Mesothelial cell of epicardium (in vitro differentiated cells): ENCODE measurements at places on chromosomes 1 and 21.

GRCh38 chr1:145936247-145936646, 9.0 kb upstream of the RBM8A start:
- DNase-seq: no peak

DNA sequence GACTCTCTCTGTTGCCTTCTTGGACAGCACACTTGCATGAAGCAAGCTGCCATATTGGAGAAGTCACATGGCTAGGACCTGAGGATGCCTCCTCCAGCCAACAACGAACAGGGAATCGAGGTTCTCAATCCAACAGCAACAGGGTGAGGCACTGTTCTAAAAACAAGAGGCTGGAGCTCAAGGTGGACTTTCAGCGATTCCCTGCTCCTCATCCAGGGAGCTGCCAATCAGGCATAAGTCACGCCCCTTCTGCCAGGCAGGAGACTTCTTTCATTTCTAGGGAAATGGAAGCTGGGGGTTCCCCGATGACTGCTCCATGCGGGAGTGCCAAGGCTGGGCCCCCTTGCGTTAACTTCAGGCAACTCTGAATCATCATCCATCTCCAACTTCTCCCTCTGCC, 22.7 kb upstream of the IFNAR1 start:
- DNase-seq: no peak

GRCh38 chr21:40796464-40796863, 50.5 kb downstream of the DSCAM start:
- no peak for DNase-seq

DNA sequence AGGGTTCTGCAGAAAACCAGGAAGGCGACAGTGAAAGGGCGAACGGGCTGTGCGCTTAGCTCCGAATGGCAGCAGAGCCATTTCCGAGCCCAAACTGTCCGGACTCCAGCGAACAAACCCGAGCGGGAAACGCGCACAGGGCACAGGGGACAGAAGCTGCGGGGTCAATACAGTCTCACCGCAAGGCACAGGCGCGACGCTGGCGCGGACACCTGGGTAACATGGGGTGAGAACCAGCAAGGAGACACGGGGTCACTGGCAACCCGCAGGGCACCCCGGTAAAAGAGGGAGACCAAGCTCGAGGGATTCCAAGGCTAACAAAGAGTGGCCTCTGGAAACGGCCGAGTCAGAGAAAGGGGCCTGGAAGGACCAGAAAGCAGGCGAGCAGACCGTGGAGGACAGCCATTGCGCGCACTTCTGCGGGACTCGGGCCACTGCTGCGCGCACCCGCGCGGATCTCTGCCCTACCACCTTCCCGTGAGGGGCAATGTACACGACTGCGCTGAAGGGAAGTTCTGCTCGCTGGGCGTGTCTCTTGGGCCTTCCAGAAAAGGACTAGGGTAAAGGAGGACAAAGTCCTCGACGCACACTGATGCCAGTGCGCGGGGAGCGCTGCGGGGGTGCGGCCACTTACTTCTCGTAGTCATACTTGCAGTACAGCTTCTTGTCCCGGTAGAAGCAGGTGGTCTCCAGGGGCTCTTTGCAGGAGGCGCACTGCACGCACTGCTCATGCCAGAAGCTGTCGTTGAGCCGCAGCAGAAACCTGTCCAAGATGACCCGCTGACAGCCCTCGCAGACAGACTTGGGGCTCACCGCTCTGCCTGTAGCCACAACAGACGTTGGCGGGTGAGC, 3.8 kb downstream of the LMX1A start:
- no peak for DNase-seq

GRCh38 chr1:28577738-28578536, 14.1 kb upstream of the RAB42 start:
- DNase-seq: no peak

DNA sequence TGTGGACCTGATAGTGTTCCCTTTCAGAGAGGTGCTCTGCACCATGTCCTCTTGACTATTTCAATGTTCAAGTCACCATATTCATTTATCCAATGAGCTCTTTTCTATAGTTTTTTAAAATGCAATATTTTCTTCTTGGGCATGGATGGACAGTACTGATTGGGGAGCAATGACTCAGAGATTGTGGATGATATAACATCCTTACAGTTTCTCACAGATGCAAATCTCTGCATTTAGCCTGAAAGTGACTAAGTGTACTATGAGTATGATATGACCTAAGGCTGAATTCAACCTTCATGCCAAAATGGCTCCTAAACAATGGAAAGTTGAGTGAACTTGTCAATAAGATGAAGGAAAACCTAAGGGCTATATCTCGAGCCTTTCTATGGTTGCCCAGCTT, 36.5 kb downstream of the C4BPA start:
- DNase-seq: no peak

DNA sequence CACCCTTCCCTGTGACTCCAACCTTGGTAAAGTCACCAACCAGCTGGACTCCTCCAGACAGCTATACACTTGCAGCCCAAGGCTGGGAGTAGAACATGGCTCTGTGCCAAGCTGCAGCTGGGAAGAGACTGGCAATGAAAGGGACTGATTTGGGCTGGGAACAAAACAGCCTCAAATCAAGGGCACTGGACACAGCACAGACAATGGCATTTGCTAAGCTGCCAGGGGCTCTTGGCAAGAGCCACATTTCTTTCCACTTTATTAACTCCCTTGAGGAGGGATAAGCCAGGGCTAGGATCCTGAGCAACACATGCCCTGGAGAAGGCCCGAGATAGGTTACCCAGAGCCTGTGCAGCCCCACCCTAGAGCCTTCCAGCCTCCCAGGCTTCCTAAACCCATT, 12.0 kb downstream of the SYT11 start:
- no peak for DNase-seq

DNA sequence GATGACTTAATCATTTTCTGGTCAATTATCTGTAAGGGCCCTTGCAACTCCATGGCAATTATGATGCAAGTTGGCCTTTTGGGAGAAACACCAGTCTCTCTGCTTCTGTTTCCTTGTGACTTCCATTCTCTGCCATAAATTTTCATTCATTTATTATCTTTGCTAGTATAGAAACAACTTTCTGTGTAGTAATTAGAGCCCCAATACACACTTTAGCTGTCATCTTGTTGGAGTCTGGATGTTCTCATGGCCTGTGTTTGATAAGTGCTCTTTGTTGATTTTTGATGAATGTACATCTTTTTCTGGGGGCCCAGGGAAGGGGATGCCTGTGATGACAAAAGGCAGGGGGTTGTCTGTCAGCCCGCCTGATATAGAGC, 22.4 kb downstream of the PROX1 start:
- DNase-seq: no peak

- DNase-seq: no peak
These were observed 366.5 kb downstream of the SIPA1L2 start for GRCh38 chr1:232263452-232263851.

DNA sequence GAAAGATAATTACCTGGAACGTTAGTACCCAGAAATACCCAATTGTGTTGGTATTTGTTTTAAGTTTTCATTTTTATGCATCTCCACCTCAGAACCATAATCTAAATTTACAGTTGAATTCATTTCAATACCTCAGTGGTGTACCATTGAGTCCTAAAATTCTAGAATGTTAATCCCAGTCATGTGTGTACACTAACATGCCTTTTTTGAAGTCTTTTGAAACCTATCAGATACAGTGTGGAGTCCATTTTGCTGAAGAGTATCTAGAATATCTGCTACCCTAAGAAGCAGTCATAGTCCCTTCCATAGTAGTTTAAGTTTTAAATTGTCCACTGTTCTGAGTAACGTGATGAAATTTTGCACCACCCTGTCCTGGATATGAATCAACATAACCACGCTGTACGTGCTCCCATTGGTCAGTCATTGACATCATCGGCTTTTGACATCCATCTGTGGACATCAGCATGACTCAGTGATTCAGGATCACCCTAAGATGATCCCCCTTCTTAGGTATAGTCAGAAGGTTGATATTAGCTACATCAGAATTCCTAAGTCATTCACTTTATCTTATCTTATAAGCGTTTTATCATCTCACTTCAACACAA, 7.5 kb upstream of the ASH1L start:
- no peak for DNase-seq

DNA sequence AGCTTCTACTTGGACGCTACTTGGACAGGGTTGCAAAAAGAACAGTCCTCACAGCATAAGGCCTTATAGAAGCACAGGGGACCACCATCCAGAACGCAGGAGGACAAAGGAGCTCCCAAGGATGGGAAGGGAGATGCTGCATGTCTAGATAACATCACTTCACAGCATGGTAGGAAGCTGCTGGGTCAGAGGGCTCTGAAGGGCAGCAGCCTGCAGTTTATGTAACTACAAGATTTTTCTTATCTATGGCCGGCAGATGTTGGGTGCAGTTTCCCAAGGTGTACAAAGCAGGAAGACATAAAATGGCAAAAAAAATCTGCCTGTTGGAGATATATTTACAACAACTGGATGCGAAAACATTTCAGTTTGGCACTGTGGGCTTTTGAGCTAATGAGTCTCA, 45.3 kb upstream of the SLC5A9 start:
- no peak for DNase-seq

DNA sequence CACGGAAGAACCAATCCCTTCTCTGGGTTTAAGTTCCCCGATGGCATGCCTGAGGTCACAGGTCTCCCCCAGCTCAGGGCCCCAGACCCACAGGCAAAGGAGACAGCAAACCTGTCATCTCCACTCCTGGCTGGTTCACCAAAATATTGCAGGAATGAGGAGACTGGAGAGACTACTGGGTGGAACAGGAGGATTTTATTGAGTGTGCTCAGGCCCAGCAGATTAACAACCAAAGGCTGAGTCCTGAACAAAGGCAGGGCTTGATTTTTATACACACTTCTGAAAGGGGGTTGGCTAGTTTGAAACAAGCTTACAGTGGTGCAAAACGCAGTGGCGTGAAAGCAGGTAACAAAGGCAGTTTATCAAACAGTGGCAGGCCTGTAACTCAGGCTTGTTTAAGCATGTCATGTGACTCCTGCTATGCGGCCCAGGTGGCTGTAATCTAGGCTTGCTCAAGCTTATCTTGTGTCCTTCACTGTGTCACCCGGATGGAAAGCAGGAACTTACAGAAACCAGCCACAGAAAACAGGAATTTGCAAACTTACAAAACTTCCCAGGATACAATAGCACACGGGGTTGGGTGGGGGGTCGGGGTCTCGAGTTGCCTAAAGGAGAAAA, 27.4 kb upstream of the KCNJ15 start:
- DNase-seq: no peak

DNA sequence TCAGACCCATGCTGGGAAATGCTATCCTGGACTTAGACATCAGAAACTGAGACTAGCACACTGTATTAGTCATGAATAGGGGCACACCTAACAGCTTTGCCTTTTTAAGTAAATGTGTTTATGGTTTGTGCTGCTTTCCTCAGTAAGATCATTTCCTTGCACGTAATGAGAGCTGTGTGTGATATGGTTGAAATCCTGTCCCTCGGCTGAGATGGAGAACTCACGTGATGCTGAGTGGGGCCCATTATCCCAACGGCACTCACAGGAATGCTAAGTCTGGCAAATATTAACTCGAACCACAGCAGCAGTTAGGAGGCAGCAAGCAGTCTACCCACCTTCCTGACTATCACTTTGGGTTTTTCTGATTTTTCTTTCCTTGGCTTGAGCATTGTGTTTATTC, 38.2 kb downstream of the BCL9 start:
- DNase-seq: no peak

DNA sequence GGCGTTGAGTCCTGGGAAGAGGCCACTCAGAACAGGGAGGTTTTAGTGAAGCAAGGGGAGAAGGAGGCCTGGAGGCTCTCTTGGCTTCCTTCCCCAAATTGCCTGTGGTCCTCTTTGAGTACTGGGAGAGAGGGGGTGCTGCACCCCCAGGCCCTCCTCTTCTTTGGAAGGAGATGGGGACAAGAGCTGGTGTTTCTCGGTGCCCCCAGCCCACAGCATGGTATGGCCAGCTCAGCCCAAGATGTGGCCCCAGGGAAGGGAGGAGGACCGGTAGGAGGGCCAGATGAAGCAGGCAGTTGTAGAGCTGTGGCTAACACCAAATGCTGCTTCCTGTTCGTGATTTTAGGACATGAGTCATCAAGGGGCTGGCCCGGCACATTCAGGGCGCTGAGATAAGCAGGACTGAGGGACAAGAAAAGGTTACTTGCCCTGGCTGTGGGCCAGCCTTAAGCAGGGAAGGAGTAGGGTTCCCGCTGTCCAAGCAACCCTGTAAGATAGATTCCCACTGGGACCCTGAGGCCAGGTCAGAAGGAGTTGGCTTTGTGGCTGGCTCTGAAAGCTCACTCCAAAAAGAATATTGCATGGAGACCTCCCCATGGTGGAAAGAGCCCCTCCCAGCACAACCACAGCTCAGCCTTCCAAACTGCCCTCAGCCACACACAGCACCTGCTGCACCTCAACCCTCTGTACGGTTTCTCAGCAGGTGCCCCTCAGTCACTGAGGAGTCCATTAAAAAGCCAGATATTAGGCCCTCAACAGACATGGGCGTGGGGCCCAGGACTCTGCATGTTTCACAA, 4.9 kb upstream of the TNFRSF1B start:
- DNase-seq: no peak

- DNase-seq: no peak
These were observed 113.0 kb downstream of the OSBPL9 start for GRCh38 chr1:51729824-51730301.

GRCh38 chr1:47644212-47644573, 206.3 kb downstream of the FOXD2 start:
- no peak for DNase-seq

DNA sequence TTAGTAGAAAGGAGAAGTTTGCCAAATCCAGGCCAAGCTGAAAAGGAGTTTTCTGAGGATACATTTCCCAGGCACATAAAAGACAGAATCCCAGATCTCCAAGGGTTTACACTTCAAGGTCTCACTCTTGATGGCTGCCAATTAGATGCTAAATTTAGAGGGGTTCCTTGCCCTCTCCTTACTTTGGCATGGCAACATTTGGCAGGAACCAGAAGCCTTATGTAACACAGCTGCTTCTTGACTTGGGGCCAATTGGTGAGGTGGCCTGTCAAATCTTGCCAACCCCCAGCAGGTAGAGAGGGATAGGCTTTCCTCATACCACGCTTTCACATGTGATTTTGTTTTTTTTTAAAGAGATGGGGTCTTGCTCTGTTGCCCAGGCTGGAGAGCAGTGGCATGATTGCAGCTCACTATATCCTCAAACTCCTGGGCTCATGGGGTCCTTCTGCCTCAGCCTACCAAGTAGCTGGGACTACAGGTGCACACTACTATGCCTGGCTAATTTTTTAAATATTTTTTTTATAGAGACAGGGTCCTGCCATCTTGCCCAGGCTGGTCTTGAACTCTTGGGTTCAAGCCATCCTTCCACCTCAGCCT, 25.2 kb upstream of the NKAIN1 start:
- no peak for DNase-seq

- DNase-seq: no peak
These were observed 102.5 kb upstream of the USP24 start for GRCh38 chr1:55317673-55318072.

- no peak for DNase-seq
These were observed 22.0 kb downstream of the MAN1A2 start for GRCh38 chr1:117389284-117389683.

DNA sequence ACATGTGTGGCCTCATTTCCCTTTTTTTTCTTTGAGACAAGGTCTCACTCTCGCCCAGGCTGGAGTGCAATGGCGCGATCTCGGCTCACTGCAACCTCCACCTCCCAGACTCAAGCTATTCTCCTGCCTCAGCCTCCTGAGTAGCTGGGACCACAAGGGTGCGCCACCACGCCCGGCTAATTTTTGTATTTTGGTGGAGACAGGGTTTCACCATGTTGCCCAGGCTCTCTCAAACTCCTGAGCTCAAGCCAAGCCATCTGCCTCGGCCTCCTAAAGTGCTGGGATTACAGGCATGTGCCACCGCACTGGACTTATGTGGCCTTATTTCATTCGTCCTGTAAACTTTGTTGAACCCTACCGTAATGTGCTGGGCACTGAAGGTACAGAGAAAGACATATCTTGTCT, 569 bp upstream of the WARS2 start:
- no peak for DNase-seq
